ENCODE measurements at places on chromosomes 6 and 20.

GRCh38 chr6:73743556-73743955 is 47.6 kb downstream of the CD109 start:
- no peak for DNase-seq

- DNase-seq: peak; percentile 44
Measured at GRCh38 chr20:5046656-5047339, 45.5 kb upstream of the SLC23A2 start.

DNA sequence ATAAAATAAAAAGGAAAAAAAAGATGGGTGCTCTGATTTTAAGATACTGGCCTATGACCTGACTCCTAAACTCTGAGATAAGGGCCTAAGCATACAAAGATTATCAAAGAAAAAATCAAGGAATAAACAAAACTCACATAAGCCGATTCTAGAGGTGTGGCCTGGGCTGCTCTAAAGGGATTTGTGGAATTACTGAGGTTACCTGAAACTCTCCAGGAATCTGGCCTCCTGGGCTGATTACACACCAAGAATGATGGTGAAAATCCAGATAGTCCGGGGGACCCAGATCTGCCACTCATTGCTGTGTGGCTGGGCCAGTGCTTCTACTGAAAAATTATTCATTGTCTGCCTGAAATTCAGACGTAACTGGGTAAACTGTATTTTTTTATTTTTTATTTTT is 122.7 kb upstream of the RNF24 start:
- no peak for DNase-seq

DNA sequence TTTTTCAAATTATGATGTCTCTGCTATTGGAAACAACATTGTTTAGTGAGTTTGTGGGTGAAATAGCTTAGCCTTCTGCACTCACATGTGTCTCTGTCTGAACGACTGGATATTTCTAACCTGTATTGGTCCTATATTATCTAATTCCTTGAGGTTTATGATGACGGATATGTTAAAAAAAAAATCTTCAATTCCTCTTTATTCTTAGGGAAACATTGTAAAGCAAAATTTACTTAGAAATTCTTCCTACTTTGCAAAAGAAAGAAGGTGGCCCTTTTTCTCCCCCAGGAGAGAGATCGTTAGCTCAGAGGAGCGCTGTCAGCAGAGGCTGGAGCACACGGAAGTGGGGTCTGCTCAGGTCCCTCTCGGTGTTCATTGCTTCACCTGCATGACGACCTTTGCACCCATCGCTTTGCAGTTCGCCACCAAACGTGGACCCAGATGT is 149.8 kb downstream of the ZDHHC14 start:
- no peak for DNase-seq

- no peak for DNase-seq
Measured at GRCh38 chr6:156832669-156833068, 55.5 kb downstream of the ARID1B start.

GRCh38 chr20:13788167-13788834 is 3.5 kb downstream of the NDUFAF5 start:
- peak; percentile 67 for DNase-seq

- no peak for DNase-seq
Measured at GRCh38 chr20:8161264-8162071, 29.4 kb downstream of the PLCB1 start.

DNA sequence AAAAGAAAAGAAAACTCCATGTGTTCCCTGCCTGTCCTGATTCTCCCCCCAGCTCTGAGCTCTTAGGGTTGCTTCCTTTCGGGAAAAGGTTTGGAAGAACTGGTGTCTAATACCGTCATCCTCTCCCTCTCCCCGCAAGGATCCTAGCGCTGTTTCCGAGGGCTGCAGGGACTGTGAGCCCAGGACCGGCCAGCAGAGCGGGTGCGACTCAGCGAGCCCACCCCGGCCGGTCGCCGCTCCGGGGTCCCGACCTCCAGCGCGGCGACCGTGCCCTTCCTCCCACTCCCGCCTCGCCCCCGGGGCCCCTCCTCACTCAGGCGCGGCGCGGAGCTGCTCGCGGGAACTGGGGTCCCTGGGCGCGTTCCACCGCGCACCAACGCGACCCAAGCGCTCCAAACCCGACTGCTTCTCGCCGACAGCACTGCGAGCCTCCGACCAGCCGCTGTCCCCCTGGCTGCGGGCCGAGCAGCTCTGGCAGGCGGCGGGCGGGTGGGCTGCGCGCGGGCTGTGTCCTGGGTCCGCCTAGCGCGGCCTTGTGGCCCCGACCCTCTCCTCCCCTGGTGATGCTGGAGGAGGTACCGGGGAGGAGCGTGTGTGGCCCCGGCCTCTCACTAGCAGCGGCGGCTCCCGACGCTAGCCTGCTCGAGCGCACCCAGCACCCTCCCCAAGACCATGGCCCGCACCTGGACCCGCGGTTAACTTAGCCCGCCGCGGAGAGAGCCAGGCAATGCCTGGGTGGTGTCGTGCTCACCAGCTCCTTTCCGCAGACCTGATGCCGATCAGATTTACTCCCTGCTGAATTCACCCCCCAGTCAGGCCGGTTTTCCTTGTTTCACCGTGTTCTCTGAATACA is at the start of gene PLA2G7:
PLA2G7 (minus strand) TSS at position 509 of the 853 bp plus-strand sequence. CDS start 12,484 bp downstream, outside the sequence.
- no peak for DNase-seq

DNA sequence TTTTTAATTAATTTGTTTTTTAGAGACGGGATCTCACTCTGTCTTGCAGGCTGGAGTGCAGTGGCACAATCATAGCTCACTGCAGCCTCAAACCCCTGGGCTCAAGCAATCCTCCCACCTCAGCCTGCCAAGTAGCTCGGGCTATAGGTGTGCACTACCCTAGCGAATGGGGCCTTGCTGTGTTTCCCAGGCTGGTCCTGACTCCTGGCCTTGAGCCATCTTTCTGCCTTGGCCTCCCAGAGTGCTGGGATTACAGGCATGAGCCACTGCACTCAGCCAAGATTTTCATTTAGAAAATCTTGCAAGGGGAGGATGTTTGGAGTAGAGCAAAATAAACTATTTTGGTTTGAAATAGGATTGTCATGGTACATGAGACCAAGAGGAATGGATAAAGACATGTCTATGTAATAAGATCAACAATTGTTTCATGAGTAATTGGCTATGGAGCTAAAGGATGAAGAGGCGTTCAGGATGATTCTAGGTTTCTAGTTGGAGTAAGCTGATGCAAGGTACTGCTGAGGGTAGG is 237.8 kb downstream of the UST start:
- DNase-seq: no peak

GRCh38 chr6:113127786-113128419 is 729.2 kb upstream of the MARCKS start:
- DNase-seq: no peak

DNA sequence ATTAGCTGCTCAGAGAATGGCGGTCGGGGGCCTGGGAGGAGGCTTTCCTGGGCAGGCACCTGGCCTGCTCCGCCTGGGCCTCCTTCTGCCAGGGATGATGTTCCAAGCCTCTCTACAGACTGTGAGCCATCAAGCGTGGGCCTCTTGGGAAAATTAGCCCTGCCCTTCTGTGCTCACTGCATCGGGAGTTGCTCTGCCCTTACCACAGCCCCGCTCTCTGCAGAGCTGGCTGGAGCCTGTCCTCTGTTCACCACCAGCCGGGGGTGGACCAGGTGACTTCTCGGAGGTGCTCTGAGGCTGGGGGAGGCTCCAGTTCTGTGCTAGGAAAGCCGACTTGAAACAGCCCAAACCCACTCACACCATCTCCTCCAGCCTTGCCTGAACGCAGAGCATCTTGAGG is 24.2 kb downstream of the MDGA1 start:
- no peak for DNase-seq

DNA sequence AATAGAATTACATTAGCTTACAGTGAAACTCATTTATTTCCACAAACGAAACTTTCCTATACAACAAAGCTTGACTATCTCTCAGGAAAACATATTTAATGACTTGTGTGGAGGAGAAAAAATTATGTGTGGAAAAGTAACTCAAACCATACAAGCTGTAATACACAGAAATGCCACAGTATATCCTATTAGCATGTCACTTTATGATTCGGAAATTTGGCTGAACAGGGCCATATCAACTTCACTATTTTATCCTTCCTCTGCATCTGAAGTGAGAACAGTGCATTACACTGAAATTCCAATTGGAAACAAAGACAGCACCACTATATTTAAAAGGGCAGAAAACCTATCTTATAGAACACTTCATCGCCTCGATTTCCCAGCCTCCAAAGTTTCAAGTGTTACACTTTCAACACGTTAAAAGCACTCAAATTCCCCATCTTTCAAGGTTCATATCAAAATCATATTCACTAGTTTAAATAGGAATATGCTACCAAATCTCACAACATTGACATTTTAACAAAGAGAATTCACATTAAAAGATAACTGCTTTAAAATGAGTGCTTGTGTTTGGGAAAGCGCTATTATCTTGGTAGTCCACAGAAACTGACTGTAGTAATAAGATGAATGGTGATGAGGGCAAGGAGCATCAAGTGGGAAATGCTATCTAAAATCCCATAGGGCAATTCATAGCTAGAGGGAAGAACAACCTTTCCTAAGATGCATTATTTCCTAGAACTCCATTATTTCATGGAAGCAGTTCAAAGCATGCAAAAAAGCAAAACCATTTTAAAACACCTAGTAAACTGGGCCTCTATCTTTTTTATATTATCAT is 1.8 kb downstream of the REV3L start:
- DNase-seq: peak; percentile 27

GRCh38 chr20:37706298-37706697 is 12.5 kb downstream of the CTNNBL1 start:
- DNase-seq: no peak

Measured in OCI-LY7 (cell line).